Kidney glomerular epithelial cell (primary cell): ENCODE measurements at places on chromosomes 1 and 21.

GRCh38 chr21:31484219-31484618 lies 140.2 kb upstream of the TIAM1 start:
- no peak for DNase-seq

DNA sequence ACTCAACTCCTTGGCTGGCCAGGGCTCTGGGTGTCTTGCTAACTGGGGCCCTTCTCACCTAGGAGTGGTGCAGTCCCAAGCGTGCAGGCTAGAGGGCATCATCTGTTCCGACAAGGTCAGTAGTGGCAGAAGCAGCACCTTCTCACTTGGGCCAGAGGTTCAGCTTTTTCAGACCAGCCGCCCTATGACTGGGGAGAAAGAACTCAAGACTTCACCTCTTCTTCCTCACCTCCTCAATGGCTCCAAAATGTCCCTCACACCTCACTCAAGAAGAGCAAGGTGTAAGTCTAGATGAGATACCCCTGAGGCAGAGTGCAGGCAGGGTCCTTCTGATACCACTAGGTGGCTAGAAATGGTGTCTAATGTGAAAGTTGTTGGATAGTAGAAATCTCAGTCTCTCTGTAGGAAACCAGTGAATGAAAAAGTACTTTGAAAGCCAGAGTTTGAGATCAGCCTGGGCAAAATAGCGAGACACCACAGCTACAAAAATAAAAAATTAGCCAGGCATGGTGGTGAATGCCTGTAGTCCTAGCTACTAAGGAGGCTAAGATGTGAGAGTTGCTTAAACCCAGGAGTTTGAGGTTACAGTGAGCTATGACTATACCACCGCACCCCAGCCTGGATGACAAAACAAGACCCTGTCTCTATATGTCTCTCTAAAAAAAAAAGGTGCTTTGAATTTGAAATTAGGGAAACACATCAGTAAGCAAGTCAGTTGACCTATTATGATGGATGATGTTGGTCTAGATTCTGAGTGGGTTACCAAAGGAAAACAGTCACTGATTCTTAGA lies 8.6 kb upstream of the IL20 start:
- no peak for DNase-seq

GRCh38 chr1:10906866-10907519 lies 105.5 kb upstream of the TARDBP start:
- DNase-seq, result no peak

GRCh38 chr1:30126848-30127247 lies 596.5 kb downstream of the MATN1 start:
- no peak for DNase-seq
